ENCODE measurements at places on chromosomes 2 and 18. TPM values are rescaled to one million over a fixed set of nuclear protein-coding genes. Genes with fewer than 3 reads are reported as not detected.

The LNPK gene
- polyA plus RNA-seq, result 22.4 TPM

The FASTKD1 gene
- 26.8 TPM for polyA plus RNA-seq

GRCh38 chr2:46298522-46299353 is 1.5 kb downstream of the EPAS1 start:
- DNase-seq, result no peak

DNA sequence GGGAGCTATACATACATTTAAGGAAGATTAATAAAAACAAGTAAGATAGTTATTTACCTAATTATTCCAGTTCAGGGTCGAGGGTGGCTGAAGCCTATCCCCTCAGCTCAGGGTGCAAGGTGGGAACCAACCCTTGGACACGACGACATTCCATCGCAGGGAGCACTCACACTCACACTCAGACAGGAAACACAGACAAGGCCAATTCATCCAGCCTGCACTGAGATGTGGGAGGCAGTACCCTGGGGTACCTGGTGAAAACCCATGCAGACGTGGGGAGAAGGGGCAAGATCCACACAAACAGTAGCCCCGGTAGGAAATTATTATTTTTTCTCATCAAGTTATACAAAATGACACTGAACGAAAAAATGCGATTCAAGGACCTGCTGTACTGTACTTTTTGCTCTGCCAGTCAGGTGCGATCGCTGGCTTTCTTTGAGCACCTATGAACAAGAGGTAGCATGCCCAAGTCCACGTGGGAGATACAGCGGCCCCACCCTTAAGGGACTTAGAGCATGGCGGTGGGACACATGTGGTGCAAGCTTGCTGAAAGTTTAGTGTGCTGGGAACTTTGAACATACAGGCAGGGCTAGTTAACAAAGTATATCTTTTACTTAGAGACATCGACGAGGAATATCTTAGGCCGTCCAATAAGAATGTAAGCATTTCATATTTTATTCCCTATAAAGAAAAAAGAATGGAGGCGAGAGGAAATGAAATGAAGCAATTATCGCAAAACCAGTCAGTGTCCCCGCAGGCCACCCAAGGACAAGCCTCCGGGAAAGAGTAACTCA is 624 bp downstream of the METTL8 start:
- DNase-seq, result no peak

DNA sequence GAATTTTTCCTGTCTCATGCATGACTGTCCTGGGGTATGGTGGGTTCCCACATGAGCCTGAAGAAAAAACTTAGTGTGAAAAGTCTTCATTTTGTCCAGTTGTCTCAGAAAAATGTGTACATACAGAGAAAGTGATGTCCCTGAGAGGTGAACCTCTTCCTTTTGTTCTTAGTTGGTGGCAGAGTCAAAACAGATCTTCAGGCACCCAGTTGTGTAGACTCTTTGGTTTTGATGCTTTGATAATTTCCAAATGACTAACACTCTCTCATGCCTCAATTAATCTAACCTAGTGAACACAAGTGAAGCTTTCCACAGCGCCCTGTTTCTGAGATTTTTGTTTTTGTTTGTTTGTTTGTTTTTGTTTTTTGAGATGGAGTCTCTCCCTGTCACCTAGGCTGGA is 273.5 kb downstream of the PIK3C3 start:
- DNase-seq, result no peak

All from left renal cortex interstitium (tissue), 4 donors.